ENCODE measurements at places on chromosomes 5 and 9.

DNA sequence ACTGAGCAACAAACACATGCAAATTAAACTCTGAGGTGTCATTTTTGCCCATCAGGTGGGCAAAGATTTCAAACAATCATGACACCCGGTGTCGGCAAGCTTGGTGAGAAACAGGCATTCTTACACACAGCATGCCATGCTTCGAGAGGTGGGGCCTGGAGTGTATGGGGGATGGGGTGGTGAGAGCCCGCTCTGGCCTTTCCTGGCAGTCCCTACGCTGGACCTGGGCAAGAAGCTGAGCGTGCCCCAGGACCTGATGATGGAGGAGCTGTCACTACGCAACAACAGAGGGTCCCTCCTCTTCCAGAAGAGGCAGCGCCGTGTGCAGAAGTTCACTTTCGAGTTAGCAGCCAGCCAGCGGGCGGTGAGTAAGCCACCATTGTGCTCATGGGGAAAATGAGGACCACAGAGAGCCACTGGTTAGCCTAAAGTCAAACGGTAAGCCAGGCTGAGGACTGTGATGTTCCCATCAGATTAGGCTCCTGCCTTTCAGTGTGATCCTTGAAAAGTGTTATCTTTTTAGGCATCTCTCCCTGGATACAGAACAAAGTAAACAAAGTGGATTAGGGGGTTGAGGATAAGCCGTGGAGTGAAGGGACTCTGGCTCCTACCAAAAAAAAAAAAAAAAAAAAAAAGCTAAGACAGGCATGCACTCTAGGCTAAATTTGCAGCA, 9.4 kb downstream of the MYOZ3 start:
- DNase-seq = no peak

DNA sequence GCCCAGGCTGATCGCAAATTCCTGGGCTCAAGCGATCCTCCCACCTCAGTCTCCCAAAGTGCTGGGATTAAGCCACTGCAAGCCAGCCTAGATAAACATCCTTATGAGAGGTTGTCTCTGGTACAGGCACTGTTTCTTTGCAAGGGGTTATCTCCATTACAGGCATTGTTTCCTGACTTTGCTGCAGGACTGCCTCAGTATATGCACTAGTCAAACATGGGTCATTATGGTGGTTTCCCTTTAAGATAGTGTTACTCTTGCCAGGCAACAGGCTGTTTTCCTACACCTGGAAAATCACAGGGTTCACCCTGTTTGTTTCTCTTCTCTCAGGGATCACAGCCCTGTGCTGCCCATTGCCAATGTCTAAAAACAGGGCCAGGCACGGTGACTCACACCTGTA, 7.8 kb upstream of the CLTB start:
- DNase-seq = no peak

GRCh38 chr9:15999422-16000339, 446.8 kb downstream of the CCDC171 start:
- DNase-seq = peak; percentile 98

GRCh38 chr9:85859765-85860164, 81.2 kb upstream of the NAA35 start:
- no peak for DNase-seq

DNA sequence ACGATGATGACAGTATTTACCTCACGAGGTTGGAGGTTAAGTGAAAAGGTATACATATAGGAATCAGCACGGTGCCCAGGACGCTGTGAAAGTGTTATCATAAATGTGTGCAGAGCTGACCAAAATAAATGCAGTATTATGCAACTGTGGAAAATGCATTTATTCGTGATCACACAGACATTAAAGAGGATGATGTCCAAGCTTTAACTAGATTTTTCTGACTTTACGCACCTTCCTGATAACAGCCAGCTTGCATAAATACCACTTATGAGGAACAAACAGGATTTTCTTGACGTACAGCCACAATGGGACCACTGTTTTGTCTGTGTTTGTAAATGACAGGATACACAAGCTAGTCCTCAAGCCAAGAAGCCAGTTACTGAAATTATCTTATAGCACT, 71.4 kb upstream of the ATP10B start:
- DNase-seq = no peak
